ENCODE measurements at places on chromosomes 12 and 14. TPM values are rescaled to one million over a fixed set of nuclear protein-coding genes. Genes with fewer than 3 reads are reported as not detected.

DNA sequence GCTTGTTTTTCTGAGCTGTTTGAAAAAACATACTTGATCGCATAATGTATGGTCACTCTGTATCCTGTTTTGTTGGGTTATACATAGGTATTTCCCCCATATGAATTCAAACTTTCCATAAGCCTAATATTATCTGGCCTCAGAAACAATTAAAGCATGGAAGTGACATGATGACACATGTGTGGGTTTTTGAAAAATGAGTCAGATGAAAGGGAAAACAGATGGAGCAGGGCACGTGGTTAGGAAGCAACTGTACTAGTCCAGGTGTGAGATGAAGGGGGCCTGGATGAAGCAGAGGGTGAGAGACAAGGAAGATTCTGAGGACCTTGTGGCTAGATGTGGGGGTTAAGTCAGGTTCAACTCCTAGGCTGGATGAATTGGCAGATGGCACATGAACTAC, 92.7 kb upstream of the DNM1L start:
- peak; percentile 49 for DNase-seq
- H3K27me3 ChIP-seq: no peaks in the 10 kb centered on the region
- no peak overlapping the region for H3K4me3 ChIP-seq
- no peak overlapping the region for H3K27ac ChIP-seq

Gene LMO3
- total RNA-seq: 2.3 TPM

Gene NKX2-1
- not detected for total RNA-seq

Gene SSTR1
- total RNA-seq: 0.23 TPM

Gene ESRRB
- not detected for total RNA-seq
